ENCODE measurements at places on chromosomes 11 and 22.

- DNase-seq = no peak
Observed at GRCh38 chr22:33823552-33823951, 96.7 kb downstream of the LARGE1 start.

DNA sequence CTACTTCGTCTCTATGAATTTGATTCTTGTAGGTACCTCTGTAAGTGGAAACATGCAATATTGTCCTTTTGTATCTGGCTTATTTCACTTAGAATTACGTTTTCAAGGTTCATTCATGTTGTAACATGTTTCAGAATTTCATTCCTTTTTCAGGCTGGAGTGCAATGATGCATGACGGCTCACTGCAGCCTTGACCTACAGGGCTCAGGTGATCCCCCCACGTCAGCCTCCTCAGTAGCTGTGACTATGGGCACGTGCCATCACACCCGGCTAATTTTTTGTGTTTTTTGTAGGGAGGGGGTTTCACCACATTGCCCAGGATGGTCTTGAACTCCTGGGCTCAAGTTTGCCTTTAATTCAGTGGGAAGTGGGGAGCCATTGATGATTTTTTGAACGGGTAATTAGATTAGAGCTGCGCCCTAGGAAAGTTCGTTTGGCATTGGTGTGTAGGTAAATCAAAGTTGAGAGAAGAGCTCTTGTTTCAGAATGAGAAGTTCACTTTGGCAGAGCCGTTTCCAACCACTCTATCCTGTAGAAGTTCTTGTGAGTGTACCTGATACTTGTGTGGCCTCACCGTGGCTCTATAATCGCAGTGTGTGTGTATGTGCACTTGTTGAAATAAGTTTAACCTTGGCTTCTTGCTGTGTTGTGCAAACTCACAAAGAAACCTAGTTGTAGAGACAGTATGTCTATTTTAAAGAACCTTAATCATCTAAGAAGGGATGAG, 115.9 kb downstream of the NAV2 start:
- no peak for DNase-seq

DNA sequence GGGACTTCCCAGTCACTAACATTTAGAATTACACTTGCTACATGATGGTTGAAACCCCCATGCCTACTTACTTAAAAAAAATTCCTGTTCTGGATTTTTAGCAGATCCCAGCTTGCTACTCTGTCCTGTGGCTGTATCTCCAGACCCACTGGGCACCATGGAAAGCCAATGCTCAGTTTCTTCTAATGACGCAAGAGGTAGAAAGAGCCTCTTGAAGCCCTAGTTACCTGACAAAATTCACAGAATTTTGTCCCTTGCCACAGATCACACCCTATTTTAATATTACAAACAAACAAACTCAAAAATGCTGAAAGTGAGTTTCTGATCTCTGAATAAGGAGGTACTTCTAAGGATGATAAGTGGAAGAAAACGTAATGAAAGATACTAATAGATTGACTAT, 24.3 kb upstream of the TENM4 start:
- DNase-seq = no peak

DNA sequence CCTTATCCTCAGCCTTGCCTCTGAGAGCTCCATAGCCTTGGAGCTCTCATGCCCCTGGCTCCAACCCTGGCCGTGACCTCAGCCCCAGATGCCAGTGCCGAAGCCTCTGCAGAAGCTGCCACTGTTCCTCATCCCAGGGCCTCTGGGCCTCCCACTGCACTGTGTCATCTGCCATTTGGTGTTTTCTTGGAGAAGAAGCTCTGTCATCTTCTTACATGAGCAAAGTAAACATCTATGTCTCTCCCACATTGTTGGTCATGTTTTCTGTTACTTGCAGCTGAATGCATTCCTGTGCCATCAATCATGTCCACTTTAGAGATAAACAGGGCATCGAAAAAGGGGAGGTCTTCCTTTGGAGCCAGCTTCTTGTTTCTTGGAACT, 45.0 kb upstream of the FTH1 start:
- DNase-seq = no peak

DNA sequence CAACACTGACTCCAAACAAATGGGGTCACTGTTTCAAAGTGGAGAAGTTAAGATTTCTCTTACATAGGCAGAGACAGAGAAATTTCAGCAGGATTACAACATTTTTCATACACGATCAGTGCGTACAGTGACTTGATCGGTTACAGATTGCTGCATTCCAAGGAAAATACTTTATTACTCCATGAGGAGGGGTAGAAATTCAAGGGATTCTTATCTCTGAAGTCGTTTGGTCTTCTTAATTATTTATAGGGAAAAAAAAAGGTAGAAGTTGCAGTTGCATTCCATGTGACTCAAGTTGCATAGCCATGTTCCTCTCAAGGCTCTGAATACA, 10.7 kb upstream of the SMIM38 start:
- DNase-seq = no peak

GRCh38 chr11:32065865-32066629, 24.8 kb upstream of the RCN1 start:
- DNase-seq = no peak

DNA sequence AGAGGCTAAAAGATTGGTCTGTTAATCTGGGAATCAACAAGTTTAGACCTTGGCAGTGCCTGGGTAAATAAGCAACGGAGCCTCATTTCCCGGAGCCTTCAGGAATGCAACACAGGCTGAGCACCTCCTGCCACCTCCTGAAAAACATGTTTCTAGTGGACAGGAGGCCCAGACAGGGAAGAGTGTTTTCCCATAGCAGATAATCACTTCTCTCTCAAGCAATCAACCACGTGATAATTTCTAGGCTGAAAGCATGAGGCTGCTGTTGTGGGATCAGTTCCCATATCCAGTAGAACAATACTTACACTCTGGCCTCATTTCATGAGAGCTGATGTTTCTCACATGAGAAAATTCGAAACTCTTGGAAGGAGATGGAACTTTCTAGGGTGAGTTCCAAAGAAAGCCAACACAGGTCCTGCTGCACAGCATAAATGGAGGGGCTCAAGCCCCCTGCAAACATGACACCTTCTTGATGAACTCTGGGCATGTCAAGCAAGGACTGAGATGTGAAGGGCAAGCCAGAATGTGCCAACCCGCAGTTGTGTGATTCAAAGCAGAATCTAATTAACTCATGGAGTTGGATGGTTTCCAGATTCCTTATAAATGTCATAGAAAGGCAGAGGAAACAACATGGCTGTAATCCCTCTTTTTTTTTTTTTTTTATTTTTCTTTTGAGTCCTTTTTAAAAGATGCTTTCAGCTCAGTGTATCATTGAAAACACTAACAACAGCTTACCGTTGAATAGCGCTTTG, 228.5 kb upstream of the SESN3 start:
- no peak for DNase-seq

- DNase-seq = no peak
Observed at GRCh38 chr11:116869610-116870009, 32.2 kb upstream of the APOA1 start.

- DNase-seq = no peak
Observed at GRCh38 chr11:37857726-37858125, 1259.7 kb upstream of the RAG2 start.

DNA sequence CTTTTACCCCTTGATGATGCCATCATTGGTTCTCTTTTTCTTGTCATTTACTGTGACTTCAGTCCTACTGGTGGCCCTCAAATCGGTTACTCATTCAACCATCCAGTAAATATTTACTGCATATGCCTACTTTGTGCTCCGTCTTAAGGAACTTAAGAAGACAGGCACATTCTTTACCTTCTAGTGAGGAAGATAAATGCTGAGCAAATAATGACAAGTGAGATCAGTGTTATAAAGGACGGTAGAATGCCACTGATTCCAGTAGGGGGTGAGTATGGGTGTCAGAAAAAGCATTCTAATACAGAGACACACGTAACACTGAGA, 1.6 kb downstream of the ANKRD42 start:
- DNase-seq = no peak

- DNase-seq = no peak
Observed at GRCh38 chr11:20363500-20364340, at the start of gene HTATIP2. Gene HTATIP2 (plus strand): TSS chr11:20363714. CDS start chr11:20364238, 524 bp downstream.

DNA sequence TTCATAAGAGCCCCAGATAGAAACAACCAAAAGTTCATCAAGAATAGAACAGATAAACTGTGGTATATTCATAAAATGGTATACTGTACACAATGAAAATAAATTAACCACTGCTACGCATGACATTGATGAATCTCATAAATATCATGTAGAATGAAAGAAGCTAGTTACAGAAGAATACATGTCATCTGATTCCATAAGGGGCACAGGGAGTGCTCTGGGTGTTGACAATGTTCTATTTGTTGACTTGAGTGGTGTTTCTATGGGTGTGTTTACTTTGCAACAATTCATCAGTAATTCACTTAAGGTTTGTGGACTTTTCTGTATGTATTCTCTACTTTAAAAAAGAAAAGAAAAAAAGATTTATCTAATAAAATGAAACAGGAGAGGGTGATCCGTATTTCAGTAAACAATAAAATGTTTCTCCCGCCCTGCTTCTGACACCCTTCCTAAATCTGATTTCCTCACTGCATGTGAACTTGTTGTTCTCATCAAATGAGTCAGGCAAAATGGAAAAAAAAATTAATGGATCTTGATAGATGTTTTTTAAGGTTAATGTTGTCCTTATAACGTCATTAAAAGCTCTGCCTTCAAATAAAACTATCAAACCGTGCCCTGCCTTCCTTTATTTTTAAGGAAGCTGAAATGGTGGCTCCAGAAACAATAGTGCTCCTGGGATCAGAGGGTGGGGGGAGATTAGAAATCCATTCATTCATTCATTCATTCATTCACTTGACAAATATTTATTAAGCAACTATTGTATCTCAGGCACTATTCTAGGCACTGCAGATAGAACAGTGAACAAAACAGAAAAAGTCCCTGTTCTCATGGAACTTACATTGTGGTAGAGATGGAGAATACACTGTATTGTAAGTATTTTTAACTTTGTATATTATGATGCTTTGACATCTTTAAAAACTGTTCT, 77.2 kb upstream of the CD44 start:
- no peak for DNase-seq

DNA sequence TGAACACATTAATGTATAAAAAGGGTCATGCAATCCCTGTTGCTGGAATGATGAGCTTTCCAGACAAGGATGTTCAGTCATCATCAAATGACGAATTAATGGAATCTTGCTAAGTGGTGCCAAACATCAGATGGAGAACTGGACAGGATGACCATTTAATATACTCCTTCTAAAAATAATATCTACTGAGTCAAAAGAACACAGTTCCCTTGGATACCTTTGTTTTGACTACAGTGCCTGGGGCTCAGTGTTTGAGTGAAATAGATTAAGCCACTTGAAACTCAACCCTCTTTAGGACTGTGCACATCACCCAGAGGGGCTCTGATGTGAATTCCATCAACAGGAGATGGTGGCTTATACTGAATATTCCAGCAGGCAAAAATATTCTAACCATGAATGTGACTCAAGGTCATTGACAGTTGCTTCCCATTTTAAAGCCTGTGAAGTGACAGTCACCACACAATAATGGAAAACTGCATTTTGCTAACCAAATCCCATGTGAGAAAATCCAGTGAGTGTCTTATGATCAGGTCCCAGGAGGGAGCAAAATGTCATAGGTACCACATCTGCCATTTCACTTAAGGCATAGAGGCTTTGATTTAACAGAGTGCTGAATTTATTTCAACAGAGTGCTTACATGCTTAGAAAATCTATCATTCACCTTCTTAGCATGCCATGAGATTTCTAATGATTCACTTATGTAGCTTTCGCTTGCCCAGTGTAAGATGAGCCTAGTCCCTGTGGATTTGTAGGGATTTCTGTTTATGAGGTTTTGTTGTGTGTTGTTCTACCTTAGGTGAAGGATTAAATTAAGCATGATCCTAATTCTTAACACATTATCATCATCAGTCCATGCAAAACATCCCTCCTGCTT, 41.3 kb upstream of the SLN start:
- DNase-seq = no peak

DNA sequence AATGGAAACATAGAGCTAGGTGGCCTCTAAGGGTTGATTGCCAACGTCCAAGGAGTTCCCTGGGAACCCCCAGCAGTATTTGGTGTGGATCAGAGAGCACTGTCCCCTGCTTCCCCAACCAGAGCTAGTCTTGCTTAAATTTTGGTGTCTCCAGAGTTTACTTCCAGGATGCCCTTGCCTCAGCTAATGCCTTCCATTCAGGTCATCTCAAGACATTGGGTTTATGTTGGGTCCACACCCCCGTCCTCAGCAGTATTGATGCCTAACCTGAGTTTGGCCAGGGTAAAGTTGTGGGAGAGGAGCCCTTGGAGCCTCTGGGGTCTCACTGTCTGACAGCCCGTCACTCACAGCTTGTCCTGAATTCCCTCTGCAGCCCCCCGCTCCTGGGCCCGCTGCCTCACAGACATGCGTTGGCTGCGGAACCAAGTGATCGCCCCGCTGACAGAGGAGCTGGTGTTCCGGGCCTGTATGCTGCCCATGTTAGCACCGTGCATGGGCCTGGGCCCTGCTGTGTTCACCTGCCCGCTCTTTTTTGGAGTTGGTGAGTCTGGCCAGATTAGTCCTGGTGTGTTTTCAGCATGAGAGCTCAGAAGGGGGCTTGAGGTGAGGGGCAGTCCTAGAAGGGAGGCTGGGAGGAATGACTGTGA, 1.4 kb downstream of the RCE1 start:
- DNase-seq = no peak

GRCh38 chr11:70064008-70064725, 13.9 kb upstream of the ANO1 start:
- DNase-seq = no peak
